ENCODE measurements at places on chromosomes 3 and 15.

- DNase-seq, result no peak
Measured at GRCh38 chr3:5754602-5755001, 567.1 kb downstream of the EDEM1 start.

DNA sequence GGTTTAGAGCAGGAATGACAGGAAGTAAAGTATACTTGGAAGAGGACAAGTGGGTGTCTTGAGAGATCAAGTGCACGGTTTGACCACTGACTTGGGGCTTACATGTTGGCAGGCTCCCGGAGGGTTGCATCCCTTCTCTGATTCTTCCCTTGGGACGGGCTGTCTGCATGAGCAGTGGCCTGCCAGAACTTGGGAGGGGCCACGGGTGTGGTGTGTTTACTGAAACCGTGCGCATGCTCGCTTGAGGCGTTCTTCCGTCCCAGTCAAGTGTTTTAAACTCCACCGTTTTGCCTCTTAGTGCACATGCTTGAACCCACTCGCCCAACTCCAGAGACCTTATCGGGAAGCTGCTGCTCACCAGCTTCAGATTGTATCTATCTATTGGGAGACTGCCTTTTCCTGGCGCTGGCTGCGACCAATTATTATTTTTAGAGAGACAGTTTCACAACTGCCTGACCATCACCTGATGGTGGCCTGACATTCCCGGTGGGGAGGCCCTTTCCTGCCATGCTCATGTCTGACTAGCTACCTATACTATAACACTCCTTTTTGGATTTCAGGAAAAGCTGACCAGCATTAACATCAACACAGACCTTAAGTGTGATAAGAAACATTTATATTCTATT is 14.9 kb upstream of the C3orf22 start:
- DNase-seq, result no peak

GRCh38 chr3:186638259-186638658 is 1.9 kb upstream of the FETUB start:
- no peak for DNase-seq

DNA sequence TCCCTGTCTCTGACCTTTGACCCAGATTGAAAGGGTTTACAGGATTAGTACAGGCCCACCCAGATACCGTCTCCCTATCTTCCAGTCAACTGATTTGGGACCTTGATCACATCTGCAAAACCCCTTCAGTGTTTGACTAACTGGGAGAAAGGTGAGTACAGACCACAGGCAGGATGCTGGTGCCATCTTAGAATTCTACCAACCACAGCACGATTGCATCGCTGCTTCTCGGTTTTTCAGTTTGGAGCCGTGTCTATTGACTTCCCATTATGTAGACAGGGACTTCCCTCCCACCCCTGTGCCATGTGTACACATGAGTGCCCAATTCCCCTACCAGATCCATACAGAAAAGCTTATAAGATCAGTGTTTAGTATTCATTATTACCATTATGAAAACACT is 6.6 kb upstream of the KLF13 start:
- no peak for DNase-seq

DNA sequence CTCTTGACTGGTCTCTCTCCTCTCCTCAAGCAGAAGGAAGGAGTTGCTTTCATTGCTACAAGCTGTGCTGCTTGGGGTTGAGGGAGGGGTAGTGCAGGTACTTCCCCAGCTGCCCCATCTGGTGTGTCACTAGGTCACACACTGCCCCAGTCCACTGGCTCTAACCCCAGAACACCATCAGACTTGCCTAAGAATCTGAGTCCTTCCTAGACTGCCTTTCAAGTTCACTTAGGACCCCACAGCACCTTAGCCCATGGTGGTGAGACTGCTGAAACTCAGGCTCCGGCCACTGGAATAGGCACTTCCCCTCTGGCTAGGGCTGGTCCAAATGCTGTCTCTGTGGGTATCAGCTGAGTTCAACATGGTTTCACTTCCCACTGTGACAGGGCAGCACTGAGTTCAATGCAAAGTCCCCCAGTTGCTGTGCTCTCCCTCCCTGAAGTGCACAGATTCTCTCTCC is 279.7 kb upstream of the GOLGA6L4 start:
- DNase-seq, result no peak

- DNase-seq, result no peak
Measured at GRCh38 chr3:8657804-8658305, 13.3 kb upstream of the SSUH2 start.

- no peak for DNase-seq
Measured at GRCh38 chr3:59727902-59728586, 678.2 kb upstream of the CFAP20DC start.

DNA sequence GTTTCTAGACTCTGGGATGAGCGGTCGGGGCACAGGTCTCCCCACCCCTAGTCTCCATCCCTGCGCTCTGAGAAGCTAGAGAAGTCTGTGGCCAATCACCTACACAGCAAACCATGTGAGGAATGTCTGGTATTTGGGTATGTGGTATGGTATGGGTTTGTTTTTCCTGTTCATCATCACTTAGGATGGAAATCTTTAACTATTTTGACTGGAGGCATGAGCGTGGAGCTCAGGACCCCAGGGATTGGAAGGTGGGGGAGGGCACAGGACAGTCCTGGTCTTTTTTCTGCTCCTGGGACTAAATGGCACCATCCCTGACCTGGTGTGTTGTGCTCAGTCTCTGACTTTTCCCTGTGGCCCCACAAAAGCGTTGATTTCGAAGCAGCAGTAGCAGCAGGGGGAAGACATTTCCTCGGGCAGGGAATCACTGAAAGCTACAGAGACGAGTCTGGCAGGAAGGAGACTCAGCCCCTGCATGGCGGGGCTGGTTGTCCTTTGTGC is 191.7 kb upstream of the TPM1 start:
- no peak for DNase-seq

DNA sequence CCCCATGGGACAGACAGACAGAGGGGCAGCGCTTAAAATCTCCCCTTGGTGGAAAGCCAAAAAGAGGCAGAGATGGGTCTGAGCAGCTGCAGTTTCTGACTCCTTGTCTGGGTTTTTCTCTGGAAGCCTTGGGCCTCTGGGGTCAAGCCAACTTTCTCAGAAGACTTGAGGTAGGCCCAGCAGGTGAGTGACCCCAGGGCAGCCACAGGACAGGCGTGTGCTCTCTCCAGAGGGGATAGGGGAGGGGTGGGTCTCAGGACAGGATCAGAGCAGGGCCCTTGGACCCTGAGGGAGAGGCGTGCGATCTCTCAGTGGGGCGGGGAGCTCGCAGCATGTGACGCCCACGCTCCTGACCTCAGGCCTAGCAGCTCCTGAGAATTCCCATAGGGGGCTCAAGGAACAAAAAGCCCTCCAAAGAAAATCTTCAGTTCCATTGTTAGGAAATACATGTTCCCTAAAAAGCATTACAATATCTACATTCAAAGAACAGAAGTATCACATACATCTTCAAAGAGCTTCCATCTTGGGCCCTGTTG is 34.6 kb upstream of the DUSP7 start:
- DNase-seq, result peak; percentile 86

DNA sequence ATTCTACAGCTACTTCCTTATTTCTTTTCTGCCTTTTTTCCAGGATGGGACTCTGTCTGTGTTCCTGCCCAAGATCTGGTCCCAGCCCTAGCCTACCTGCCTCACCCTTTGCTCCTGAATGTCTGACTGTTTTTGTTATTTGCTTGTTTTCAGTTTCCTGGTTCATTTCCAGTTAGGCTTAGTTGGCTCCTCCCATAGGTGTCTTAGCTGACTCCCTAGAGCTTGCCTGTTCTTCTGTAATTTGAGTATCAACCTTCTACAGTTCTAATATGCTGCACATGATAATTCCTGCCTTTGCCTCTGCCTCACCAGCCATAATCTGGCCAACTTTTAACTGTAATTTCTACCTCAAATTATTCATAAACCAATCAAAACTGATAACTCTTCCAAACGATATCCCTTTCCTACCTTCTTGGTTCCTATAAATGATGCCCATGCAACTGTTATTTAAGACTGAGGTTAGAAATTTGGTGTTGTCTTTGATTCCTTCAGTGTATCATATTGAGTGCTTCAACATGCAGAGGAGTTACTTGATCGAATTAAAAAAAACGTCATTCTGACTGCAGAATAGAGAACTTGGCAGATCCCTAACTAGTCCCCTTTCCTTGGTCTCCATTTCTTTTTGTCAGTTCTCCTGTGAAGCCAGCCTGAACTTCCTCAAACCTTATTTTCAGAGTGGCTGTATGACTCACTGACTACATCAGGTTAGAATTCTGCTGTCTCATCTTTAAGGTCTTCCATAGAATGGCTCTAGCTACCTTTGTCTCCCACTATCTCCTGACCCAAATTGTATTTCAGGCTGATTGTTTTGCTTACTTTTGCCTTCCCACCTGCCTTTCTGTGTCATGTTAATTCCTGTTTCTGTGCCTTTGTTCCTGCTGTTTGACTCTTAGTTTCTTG is 8.4 kb downstream of the GOLM2 start:
- DNase-seq, result no peak
